ENCODE measurements at places on chromosomes 4 and X.

GRCh38 chr4:31474221-31474620 lies 754.1 kb downstream of the PCDH7 start:
- DNase-seq: no peak

- no peak for DNase-seq
Observed at GRCh38 chr4:61129971-61130370, 70.2 kb upstream of the ADGRL3 start.

GRCh38 chr4:75015627-75016026 lies 82.7 kb downstream of the PARM1 start:
- DNase-seq: no peak

- no peak for DNase-seq
Observed at GRCh38 chrX:100373673-100374072, 36.4 kb downstream of the PCDH19 start.

DNA sequence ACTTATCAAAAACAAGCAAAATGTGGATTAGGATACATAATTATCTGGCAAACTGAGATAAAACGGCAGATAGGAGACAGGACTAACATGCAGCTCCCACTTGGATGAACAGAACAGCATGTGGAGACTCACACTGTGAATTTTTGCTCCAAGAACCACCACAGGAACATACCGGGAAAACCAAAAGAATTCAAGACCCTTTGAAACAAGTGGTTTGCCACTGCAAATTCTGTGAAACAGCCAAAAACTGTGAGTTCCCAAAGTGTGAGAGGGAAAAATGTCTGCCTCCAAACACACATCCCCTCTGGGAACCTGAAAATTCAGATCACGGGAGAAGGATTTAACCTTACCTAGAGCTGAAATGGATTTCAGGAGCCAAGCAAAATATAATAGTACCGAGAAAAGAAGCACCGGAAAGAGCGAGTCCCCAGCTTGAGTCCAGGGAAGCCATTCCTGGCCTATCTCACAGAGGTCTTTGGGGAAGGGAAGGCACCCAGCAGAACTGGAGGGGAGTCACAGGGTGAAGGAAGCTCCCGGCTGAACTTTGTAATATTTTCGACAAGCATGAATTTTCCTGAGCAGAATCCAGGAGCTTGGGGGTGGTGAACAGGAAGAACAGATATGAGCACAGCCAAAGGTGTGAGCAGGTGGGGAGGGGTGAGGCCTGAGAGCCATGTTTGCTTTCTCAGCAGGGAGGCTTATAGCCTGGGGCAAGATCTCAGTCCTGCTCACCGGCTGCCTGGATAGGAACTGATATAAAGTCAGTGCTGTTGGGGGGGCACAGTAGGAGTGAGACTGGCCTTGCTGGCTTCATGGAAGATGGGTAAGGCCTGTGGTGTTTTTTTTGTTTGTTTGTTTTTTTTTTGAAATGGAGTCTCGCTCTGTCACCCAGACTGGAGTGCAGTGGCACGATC lies 23.9 kb downstream of the MANBA start:
- DNase-seq: no peak
